ENCODE measurements at places on chromosomes 1 and 21.

- no peaks in the 10 kb centered on the region for H3K27me3 ChIP-seq
- H3K27ac ChIP-seq, result no peak overlapping the region
- no peaks in the 10 kb centered on the region for H3K4me1 ChIP-seq
- DNase-seq, result no peak
- no peak overlapping the region for H3K4me3 ChIP-seq
Measured at GRCh38 chr21:14995695-14996490, 68.9 kb downstream of the NRIP1 start.

GRCh38 chr1:151934048-151934493, 24.8 kb upstream of the THEM4 start:
- no peaks in the 10 kb centered on the region for H3K36me3 ChIP-seq
- H3K4me1 ChIP-seq, result peaks cover 3% of the 10 kb centered on the region
- DNase-seq, result peak; percentile 32
- peaks cover 4% of the 10 kb centered on the region for H3K27me3 ChIP-seq

- no peaks in the 10 kb centered on the region for H3K36me3 ChIP-seq
- no peak overlapping the region for H3K27ac ChIP-seq
- no peak for DNase-seq
- H3K4me3 ChIP-seq, result no peak overlapping the region
Measured at GRCh38 chr21:19368944-19369343, 965.4 kb upstream of the TMPRSS15 start.

DNA sequence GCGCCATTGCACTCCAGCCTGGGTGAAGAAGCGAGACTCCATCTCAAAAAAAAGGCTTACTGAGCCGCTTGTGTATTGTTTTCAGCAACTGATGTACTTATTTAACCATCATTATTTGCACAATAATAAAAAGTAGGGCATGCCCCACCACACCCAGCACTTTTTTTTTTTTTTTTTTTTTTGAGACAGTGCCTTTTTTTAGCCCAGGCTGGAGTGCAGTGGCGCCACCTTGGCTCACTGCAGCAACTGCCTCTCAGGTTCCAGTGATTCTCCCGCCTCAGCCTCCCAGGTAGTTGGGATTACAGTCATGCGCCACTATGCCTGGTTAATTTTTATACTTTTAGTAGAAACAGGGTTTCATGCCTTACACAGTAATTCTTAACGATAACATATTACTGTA, 12.2 kb upstream of the TRNAU1AP start:
- H3K36me3 ChIP-seq, result peaks cover 28% of the 10 kb centered on the region
- no peak overlapping the region for H3K4me3 ChIP-seq
- no peak for DNase-seq
- H3K27me3 ChIP-seq, result no peaks in the 10 kb centered on the region

- DNase-seq, result no peak
- H3K4me1 ChIP-seq, result peaks cover 14% of the 10 kb centered on the region
- no peaks in the 10 kb centered on the region for H3K27me3 ChIP-seq
- H3K36me3 ChIP-seq, result peaks cover 46% of the 10 kb centered on the region
- H3K27ac ChIP-seq, result no peak overlapping the region
Measured at GRCh38 chr1:31627301-31627929, 9.9 kb downstream of the HCRTR1 start.

DNA sequence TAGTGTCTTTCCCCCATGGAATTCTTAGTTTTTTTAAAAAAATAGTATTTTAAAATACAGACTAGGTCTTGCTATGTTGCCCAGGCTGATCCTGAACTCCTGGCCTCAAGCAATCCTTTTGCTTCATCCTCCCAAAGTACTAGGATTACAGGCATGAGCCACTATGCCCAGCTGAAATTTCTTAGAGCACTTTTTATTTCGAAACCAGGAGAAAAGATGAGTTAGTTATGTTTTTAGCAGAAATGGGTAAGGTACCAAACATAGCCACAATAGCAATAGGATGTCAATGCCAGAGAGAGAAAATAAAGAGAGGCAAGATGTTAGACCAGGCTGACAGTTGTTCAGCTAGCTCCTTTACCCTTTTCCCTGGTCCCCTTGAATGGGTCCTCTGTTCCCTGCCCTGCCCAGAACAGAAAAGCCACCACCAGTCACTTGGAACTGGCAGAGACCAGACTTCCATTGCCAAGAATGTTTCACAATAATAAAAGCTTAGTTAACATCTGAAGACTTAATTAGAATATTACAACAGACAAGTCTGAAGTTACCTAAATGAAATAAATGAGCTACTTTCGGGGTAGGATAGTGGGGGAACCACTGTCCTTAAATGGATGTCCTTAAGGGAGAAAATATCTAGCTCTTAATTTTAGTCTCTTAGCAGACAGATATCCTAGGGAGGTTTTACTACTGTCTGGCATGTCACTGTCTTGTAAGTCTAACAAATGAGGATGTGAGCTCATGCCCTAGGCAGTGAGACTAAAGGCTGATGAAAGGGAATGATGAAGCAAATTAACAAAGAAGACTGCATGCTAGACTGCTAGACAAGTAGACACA, 54.3 kb downstream of the ABL2 start:
- no peak overlapping the region for H3K4me3 ChIP-seq
- no peaks in the 10 kb centered on the region for H3K36me3 ChIP-seq
- H3K27ac ChIP-seq, result no peak overlapping the region

GRCh38 chr1:117886101-117886795, 43.2 kb downstream of the GDAP2 start:
- no peak overlapping the region for H3K4me3 ChIP-seq
- no peak for DNase-seq
- no peak overlapping the region for H3K27ac ChIP-seq
- H3K27me3 ChIP-seq, result no peaks in the 10 kb centered on the region
- no peaks in the 10 kb centered on the region for H3K4me1 ChIP-seq
- H3K36me3 ChIP-seq, result peaks cover 38% of the 10 kb centered on the region

DNA sequence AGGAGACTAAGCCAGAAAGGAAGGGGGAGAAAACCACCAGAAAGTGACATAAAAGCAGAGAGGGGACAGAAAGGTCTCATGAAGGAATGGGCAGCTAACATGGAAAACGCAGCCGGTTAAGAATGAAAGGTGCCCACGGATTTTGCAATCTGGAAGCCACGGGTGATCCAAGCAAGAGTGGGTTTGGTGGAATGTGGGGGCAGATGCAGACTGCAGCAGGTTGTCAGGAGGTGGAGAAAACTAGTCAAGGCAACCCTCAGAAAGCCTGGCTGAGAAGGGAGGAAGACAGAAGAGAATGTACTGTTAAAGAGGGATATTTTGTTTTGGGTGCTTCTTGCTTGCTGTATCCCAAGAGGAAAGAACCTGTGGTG, 12.6 kb upstream of the SMIM12 start:
- no peaks in the 10 kb centered on the region for H3K27me3 ChIP-seq
- H3K4me1 ChIP-seq, result no peaks in the 10 kb centered on the region
- H3K4me3 ChIP-seq, result no peak overlapping the region
- no peak overlapping the region for H3K27ac ChIP-seq
- DNase-seq, result no peak

GRCh38 chr1:5992026-5992813, at the start of gene NPHP4:
NPHP4 (minus strand) TSS chr1:5992425; CDS start chr1:5986289, 6,136 bp downstream.
- H3K27ac ChIP-seq, result peak within 1 kb of the TSS; percentile 72
- H3K36me3 ChIP-seq, result no peaks in the 10 kb centered on the region
- H3K4me1 ChIP-seq, result peaks cover 22% of the 10 kb centered on the region
- peak; percentile 100 for DNase-seq

DNA sequence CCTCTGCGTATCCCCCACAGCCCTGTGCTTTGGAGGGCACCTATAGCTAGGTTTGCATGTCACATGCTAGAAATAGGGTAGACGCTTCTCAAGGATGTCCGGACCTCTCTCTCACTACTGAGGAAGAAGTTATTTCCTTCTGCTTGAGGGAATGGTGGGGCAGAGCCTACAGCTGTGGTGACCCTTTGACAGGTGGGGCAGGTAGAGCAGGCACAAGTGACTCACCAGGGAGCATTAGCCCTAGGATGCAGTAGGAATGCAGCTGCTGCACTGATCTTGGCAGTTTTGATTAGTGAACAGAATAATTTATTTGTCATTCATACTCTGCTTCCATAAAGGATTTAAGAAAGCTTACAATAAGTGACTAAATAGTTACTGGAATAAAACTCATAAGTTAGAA, 129.6 kb upstream of the HOOK1 start:
- H3K36me3 ChIP-seq, result no peaks in the 10 kb centered on the region
- H3K4me1 ChIP-seq, result peaks cover 4% of the 10 kb centered on the region
- H3K27me3 ChIP-seq, result no peaks in the 10 kb centered on the region
- no peak overlapping the region for H3K27ac ChIP-seq
- H3K4me3 ChIP-seq, result no peak overlapping the region

GRCh38 chr1:212228591-212229119, 56.6 kb upstream of the PPP2R5A start:
- DNase-seq, result no peak
- H3K4me3 ChIP-seq, result no peak overlapping the region
- H3K27me3 ChIP-seq, result no peaks in the 10 kb centered on the region
- H3K27ac ChIP-seq, result no peak overlapping the region

DNA sequence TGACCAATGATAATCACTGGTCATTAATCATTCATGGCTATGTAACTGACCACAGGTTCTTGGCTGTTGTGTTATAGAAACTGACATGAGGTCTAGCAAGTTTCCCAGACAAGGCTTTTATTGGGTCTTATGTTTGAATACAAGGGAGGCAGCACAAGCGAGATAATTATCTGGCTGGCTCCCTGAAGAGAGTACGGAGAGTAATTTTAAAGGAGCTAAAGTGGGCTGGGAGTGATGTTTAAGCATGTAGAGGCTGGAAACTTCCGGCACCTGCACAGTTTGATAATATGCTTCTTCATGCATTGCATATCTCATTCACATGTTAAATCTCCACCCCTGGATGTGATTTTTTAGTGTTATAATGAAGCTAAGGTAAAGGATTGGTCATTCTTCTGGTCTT, 116.2 kb upstream of the KCNK1 start:
- H3K27ac ChIP-seq, result no peak overlapping the region
- H3K4me3 ChIP-seq, result no peak overlapping the region
- no peaks in the 10 kb centered on the region for H3K36me3 ChIP-seq
- DNase-seq, result no peak
- H3K27me3 ChIP-seq, result no peaks in the 10 kb centered on the region

DNA sequence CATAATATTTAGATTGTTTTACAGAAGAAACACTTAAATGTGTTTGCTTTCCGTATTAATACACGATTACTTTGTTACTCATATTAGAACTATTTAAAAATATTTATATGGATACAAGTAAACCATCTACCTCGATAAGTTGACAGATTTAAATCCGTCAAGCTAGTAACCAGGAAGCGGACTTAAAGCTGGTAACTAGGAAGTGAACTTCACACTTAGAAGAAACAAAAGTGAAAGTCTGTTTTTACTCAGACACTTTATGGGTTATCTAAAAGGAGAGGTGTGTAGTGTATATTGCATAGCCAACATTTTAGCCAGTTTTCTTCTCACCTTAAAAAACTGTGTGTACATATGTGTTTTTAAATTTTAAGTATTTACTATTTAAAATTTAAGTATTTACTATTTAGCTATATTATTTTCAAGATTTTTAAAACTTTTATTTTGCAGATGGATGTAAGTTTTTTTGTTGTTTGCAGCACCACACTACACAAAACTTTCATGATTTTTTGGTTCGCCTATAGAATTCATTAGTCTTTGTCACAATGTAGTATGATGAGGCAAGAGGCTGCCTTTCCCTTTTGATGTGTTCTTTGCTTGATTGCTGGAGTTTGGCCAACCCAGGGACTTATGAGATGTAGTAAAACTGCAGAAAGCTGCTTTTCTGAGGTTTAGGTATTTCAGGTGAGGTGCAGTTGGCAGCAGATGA, 2.7 kb downstream of the USP25 start:
- no peaks in the 10 kb centered on the region for H3K27me3 ChIP-seq
- no peak for DNase-seq
- no peaks in the 10 kb centered on the region for H3K36me3 ChIP-seq
- peak overlapping the region; percentile 70 for H3K4me3 ChIP-seq

DNA sequence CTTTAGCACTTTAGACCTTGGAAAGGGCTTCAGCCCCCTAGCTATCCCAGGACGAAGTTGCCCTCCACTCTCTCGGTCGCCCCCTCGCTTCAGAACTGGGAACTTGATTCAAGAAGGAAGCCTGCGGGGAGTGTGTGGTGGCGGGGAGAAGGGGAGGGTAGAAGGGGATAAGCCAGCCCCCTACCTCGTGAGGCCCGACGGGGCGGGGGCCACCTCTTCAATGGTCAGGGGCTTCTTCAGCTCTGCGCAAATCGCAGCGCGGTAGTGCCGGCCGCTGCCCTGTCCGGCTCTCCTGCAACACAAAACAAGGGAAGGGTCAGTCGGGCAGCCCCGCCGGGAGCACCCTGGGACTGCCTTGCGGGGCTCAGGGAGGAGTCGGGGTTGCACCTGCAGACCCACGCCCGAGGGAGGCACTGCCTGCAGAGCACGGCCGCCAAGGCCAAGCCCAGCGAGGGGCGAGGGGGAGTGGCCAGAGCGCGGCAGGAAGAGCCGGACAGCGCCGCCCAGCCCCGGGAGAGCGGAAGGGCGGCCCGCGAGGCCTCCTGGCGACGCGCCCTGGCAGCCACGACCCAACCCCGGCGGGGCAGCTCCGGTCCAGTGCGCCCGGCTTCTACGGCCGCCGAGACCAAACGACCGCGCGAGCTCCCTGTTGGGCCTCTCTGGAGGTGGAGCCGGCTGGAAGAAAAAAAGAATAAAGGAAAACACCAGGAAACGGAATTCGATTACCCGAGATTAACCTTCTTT, 56.2 kb upstream of the RASAL2 start:
- no peaks in the 10 kb centered on the region for H3K36me3 ChIP-seq
- peak; percentile 49 for DNase-seq
- no peak overlapping the region for H3K4me3 ChIP-seq
- H3K4me1 ChIP-seq, result no peaks in the 10 kb centered on the region
